ENCODE measurements at places on chromosomes 5 and 9.

GRCh38 chr9:110241260-110241857 is 14.9 kb downstream of the TXN start:
- DNase-seq, result no peak

DNA sequence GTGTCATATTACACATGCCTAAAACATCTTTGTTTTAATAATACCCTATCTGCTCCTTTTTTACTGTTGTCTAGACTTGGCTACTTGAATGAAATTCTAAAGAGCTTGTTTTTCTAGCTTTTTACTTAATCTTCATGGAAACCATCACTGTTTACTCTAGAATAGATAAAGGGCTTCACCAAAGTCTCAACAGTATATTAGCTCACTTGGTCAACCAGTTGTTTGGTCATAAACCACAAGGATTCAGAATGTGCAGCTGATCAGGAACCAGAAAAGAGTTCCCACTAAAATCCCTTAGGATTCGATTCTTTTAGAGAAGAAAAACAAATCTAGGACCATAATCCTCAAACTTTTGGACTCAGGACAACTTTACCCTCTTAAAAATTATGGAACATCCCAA is 38.0 kb downstream of the CDO1 start:
- peak; percentile 54 for DNase-seq

GRCh38 chr5:117691081-117691870 is 1116.7 kb upstream of the SEMA6A start:
- DNase-seq, result no peak

GRCh38 chr9:134888603-134889190 is 8.1 kb downstream of the FCN2 start:
- DNase-seq, result no peak

DNA sequence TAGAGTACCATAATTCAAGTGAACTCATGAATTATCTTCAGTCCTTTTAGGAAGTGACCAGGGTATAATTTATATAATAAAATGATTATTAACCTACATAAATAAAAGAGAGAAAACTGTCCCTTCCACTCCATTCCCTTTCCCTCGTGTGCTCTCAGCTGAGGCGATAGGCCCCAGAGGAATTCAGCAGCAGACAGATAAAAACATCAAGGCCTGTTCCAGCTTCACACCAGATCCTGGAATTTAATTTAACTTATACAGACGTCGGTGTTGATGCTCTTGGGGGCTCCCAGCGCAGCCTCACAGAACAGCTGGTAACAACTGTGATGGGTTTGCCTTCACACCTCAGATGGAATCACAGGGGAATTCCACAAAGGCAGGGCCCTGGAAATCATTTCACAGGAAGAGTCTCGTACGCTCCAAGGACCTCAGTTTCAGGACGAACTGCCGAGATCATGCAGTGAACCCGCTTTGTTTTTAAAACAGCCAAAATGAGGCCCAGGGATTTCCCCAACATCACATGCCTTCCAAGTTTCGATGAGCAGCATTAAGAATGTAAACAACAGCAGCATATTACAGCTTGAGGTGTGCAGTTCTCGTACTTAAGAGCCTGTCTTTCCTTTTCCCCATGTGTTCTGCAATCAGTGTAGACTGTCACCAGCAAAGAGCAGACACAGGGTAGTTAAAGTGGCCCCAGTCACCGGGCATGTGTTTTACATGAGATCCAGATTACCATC is 73.6 kb upstream of the ALDH1B1 start:
- no peak for DNase-seq

All from stromal cell of bone marrow (primary cell).